ENCODE measurements at places on chromosomes 3 and 15.

DNA sequence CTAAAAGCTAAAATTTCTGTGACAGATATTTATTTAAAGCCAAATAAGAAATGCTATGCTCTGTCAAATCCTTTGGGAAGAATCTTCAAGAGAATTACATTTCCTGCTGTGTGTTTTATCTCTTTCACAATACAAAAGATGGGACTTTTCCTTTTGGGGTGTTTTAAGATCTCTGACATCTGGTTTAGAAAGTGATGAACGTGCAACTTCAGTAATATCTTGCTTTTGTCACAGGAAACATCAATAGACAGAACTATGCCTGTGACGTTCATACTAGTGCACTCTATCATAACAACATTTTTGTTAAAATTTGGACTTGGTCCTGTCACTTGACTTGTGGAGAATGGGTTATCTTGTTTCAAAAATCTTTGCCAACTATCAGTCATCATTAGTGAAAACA is 195.7 kb upstream of the KCNMB2 start:
- no peak for DNase-seq

DNA sequence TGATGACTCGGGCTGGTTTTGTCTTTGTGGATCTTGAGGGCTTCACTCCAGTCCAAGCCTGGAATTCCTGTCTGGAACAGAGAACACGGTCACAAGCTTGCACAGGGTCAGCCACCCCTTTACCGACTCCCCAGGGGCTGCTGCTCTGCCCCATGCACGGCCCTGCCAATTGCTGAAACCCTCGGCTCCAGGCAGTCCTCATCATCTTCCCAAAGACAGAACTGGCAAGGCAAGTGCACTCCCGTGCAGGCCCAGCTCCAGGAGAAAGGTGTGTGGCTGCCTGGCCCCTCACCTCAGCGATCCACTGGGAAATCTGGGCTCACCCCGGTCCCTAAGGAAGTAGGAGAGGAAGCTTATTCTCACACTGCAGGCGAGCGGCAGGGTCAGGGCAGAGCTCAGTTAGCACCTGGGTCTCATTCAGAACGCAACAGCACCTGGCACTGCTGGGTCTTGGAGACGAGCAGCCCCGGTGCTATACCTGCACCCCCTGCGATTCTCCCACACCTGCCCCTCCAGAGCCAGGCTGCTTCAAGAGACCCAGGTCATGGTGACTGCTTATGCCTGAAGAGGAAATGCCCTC is 7.2 kb downstream of the MAP6D1 start:
- no peak for DNase-seq

GRCh38 chr3:98764472-98764884 is 1.3 kb downstream of the ST3GAL6 start:
- DNase-seq, result no peak

DNA sequence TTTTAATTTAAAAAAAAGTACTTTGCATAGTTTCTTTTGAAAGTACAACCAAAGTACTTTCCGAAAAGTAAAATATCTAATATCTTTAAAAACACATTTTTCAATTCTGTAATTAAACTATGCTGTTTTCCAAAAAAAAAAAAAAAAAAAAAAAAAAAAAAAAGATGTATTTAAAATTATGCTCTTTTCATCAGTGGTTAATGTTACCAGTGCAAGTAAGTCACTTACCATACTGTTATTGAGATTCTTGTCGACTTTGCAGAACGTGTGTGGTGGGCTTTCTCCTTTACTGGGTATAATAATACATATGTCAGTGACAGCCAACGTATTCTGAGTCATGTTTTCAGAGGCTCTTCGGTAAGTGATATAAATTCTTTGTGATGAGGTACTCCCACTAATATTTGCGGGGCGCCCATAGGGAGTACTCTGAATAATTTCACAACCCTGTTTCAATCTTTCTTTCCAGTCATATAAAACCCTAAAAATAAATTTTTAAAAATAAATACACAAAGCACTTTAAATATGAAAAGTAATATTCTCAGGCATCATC is 39.9 kb downstream of the DENND4A start:
- no peak for DNase-seq

GRCh38 chr15:52746162-52746757 is 43.9 kb downstream of the ONECUT1 start:
- DNase-seq, result no peak
